ENCODE measurements at places on chromosomes 7 and 10. TPM values are rescaled to one million over a fixed set of nuclear protein-coding genes. Genes with fewer than 3 reads are reported as not detected.

DNA sequence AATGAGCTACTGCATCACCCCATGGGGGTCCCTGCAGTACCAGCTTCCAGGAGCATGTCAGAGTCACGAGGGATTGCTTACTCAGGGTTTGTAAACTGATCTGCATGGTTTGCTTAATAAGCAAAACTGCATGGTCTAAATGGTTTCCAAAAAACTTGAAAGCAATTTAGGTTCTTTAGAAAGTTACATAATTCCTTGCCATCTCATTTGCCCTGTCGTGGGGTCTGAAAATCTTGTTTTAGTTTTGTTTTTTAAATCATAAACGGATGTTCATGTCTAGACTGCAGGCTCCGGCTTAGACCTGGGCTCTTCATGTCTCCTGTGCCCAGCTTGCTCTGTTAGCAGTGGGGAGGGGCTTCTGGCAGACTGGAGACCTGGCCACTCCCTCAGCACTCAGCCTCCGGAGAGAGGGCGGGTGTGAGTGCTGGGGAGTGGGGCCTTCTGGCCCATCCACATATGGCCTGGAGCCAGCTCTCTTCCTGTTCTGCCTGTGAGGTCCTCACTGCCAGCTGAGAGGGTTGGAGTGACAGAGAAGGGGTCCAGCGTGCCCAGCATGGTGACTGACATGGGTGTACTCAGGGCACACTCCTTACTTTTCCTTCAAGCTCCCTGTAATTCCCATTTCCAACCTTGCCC lies 17.5 kb downstream of the PRF1 start:
- no peak for DNase-seq

The PNLIPRP3 gene
- not detected for total RNA-seq

GRCh38 chr7:80632139-80632538 lies 6.3 kb upstream of the CD36 start:
- DNase-seq, result no peak

DNA sequence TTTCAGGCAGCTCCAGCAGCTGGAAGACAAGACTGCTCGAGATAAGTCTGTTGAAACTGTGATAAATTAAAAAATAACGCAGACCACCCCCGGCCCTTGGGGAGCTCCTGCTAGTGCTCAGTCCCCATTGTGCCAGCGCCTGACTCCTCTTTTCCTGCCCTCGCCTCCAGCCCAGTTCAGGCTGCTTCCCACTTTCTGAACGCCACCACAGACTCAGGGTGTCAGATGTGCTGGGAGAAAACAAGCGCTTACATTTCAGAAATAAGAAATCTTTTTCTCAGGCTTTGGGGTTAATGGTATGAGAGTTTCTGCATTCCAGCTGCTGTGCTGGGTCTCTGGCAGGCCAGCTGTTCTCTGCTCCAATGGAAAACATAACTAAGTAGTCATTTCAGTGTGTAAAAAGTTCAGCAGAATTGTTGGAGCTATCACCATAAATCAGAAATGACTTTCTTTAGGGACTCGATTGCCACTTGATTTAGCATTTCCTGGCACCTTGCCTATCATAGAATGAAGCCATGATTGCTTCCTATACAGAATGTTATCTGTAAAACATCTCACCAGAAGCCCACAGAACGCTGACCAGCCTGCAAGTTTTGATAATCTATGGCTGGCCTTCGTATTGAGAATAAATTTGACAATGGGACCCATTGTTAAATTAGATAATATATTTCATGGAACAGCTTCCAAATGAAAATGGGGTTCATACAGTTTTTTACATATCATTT lies 257.0 kb upstream of the ZNF32 start:
- DNase-seq, result peak; percentile 77

GRCh38 chr7:44062903-44063295 lies 2.5 kb downstream of the PGAM2 start:
- DNase-seq, result peak; percentile 48

- no peak for DNase-seq
These were observed 11.3 kb upstream of the MRPS24 start for GRCh38 chr7:43880596-43880995.

GRCh38 chr7:116672596-116673456 lies 830 bp downstream of the MET start:
- no peak for DNase-seq

The AZGP1 gene
- 28.8 TPM for total RNA-seq

The HPSE2 gene
- not detected for total RNA-seq

- DNase-seq, result no peak
These were observed 20.1 kb upstream of the CABCOCO1 start for GRCh38 chr10:61642676-61643075.

DNA sequence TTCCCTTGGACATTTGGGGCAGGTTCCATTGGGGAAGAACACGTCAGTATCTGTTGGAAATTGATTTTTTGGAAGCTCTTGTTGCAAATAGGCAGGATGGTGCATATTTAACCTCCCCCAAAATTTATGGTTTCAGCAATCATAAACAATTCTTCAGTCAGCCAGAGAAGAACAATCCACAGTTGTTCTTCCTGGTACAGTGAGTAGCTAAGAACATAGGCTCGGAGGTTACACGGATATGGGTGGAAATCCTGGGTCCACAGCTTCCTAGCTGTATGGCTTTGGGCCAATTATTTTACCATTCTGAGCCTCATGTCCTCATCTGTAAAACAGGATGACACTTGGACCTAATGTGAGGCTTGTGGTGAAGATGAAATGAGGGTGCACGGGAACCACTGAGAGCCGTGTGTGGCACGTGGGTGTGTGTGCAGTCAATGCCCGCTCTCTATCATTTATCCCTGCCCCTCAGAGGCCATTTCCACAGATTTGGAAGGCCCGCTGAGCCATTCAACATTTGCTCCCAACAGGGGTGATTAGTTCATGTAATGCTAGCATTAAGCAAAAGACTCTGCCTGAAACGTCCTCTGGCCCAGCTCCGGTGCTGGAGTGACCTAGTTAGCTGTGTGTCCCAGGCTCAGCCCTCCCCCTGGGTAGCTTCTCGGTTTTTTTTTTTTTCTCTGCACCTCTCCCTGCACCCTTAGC lies 9.7 kb downstream of the CAMK1D start:
- DNase-seq, result peak; percentile 42

GRCh38 chr10:44745920-44746319 lies 165.2 kb upstream of the TMEM72 start:
- DNase-seq, result no peak

The IL6 gene
- total RNA-seq, result 0.43 TPM

DNA sequence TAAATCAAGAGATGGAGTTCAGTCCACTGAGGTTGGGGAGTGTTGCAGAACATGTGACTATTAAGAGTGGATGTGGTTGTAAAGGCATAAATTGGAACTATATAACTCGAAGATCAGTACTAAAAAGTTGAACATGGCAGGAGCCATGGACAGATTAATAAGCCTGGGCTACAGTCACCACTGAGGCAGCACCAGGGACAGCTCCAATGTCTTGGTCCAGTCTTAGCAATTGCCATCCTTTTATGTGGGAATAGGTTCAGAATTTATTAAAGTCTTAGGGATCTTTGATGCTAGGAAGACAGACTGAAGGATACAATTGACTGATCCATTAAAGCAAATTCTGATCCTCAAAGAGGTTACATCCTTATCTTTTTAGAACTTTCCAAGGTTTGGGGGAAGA lies 156.6 kb downstream of the ADRA2A start:
- no peak for DNase-seq

- no peak for DNase-seq
These were observed 48.4 kb upstream of the FZD8 start for GRCh38 chr10:35690534-35690933.

GRCh38 chr7:38699471-38699870 lies 68.3 kb upstream of the AMPH start:
- no peak for DNase-seq

GRCh38 chr10:109957092-109957797 lies 33.9 kb upstream of the XPNPEP1 start:
- DNase-seq, result no peak

- no peak for DNase-seq
These were observed 10.4 kb upstream of the NACAD start for GRCh38 chr7:45098983-45099839.

DNA sequence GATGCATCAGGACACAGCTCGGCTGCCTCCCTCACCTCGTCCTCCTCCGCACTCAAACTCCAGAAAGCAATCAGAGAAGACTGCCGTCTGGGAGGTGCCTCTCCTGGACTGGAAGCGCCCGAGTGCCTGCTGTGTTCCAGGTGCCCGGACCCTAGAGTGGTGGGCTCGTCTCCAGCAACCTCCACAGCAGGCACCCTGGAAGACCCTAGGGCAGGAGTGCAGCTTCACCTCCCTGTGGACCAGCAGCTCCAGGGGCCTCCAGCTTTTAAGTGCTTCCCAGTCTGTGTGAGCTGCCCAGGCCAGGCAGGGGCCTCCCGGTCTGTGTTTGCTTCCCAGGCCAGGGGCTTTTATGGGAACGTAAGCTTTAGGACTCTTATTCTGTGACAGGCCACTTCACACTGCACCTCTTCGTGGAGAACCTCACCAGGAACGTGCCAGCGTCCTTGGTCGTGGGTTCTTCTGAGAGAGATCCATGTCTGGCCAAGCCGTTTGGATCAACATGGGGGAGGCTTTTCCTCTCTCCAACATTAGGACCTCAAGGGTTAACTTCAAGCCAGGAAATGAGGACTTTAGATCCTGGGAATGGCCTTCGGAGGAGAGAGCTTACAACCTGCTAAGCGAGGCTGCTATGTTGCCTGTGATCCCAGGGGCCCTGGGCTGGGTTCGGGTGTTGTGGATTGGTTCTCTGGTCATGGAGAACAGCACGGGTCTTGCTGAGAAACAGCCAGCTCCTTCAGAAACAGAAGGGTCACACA lies 5.9 kb upstream of the PWWP2B start:
- DNase-seq, result peak; percentile 35

GRCh38 chr10:133127291-133128125 lies 32.5 kb upstream of the KNDC1 start:
- peak; percentile 61 for DNase-seq

GRCh38 chr7:159040912-159041711 lies 103.6 kb downstream of the VIPR2 start:
- DNase-seq, result no peak

GRCh38 chr10:124476043-124476725 lies 14.6 kb downstream of the LHPP start:
- no peak for DNase-seq

DNA sequence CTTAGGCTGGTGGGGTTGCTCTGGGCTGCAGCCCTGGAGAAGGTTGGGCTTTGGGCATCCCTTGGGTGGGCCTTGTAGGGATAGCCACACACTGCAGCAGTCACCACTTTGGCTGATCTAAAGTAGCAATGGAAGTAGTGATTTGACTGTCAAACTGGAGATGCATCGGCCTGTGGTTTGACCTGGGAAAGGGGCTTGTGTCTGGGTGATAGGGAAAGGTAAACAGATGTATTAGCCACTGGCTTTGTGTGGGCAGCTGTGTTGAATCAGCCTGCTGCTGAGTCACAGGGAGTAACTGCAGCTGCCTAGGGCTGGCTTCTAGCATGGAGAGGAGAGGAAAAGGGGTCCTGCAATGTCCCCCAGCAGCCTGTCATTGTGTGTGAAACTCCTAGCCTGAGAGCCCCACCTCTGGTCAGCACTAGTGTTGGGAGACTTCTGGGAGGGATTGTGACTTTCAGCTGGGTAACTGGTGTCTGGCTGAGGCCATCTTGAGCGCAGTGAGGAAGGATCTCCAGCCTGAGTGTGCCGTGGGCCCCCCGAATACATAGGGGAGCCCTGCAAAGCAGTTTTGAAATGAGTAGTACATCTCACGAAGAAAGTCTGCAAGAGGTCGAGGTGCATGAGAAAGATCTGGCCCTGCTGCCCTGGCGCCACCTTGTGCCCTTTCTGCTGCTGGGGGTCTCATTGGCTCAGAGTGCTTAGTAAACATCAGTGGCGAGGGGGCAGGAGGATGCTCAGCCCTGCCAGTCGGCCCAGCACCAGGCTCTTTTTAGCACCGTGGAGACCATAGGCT lies 117.3 kb downstream of the FANK1 start:
- no peak for DNase-seq

The TMEM178B gene
- total RNA-seq, result 32.1 TPM

The ZNF804B gene
- total RNA-seq, result 0.48 TPM

DNA sequence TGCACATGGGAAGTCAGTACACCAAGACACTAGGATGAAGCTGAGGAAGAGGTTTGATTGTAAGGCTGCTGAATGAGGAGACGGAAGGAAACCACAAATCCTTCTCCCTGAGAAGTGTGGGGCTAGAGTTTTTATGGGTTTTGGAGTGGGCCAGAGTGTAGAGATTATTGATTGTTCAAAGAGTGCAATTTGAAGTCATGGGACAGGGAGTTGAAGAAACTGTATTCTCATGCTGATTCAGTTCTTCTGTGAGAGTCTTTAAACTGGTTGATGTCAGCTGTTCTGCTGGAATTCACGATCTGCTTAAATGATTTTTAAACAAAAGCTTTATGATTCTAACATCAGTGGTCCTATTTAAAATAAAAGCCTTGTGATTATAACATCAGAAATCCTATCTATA lies 91.2 kb downstream of the CSTF2T start:
- no peak for DNase-seq

DNA sequence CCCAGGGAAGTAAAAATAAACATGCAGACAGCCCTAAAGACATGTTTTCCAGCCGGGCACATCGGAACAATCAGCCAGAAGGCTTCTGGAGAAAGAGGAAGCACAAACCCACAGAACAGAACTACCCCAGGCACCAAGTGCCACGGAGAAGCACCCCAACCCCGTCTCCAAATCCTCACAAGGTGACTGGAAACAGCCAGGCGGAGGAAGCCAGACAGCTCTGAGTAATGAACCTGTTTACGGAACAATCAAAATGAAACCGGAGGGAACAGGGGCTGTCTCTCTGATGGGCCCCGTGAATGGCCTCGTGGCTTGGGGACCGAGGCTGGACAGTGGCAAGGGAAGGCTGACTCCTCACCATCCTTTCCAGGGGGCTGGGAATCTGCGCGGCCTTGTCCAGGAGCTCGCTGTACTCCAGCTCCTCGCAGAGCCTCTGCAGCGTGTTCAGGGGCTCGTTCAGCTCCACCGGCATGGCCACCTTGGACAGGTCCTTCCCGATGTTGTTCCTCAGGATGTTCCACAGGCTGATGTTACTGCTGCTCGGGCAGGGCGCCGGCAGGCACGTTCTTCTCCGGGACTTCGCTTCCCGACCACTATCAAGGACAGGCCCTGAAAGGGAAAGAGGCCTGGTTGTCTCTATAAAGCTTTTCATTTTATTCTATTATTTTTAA lies 77.0 kb upstream of the GSDME start:
- DNase-seq, result no peak

DNA sequence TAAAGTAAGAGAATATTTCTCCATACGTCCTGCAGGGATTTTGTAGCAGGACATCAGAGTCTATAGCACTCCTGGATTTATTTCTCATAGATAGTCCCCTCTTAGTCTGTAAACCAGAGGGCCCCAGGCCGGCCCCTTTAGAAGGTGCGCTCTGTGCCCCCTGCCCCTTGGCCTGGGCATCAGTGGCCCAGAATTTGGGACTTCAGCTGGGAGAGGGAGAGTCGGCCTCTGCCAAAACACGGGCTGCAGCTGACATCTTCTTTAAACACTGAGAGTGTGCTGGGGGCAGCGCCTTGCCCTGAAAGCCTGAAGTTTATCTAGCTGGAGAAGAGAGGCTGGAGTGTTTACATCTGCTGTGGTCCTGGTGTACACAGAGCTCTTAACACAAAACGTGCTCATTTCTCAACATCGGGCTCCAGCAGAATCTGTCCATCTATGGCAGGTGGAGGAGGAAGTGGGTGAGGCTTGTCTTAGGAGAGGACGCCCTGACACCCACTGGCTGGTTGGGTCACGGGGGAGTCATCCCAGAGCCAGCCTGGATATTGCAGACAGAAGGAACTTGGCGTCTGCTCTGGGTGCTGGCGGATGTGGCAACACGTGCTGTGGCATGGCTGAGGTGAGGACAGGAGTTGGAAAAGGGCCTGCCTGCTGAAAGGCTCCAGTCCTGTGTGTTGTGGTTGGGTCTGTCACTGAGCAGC lies 5.0 kb upstream of the TACR2 start:
- peak; percentile 91 for DNase-seq

GRCh38 chr7:151249034-151249731 lies 689 bp upstream of the SMARCD3 start:
- DNase-seq, result peak; percentile 82

GRCh38 chr10:51124852-51125251 lies 50.6 kb downstream of the PRKG1 start:
- no peak for DNase-seq
